ENCODE measurements at places on chromosomes 1 and 21. TPM values are rescaled to one million over a fixed set of nuclear protein-coding genes. Genes with fewer than 3 reads are reported as not detected.

Gene GSTM1
- total RNA-seq: not detected

Gene KAZN
- 27.1 TPM for total RNA-seq

Gene CD34
- total RNA-seq: not detected

Gene KRTAP12-3
- not detected for total RNA-seq

Gene RGS8
- not detected for total RNA-seq

Gene OLFML3
- under 0.01 TPM for total RNA-seq

Gene SPOCD1
- 26.3 TPM for total RNA-seq

Gene CYP4A22
- not detected for total RNA-seq

Gene HSD3B2
- not detected for total RNA-seq

Gene MYOCOS
- not detected for total RNA-seq

Gene APCS
- not detected for total RNA-seq

Gene TMEM183A
- total RNA-seq: 98.4 TPM

Gene FALEC
- total RNA-seq: not detected

Gene CELA2B
- not detected for total RNA-seq

Gene KRTAP12-4
- total RNA-seq: not detected

Gene KLHDC7A
- total RNA-seq: not detected

Gene GJB5
- 54.4 TPM for total RNA-seq

Gene PI4KB
- 51.7 TPM for total RNA-seq

Gene ILDR2
- not detected for total RNA-seq

Gene INSRR
- not detected for total RNA-seq

Gene RYR2
- not detected for total RNA-seq

Gene KRTAP20-4
- total RNA-seq: not detected

Gene SERPINC1
- not detected for total RNA-seq

Gene RGS16
- 7.5 TPM for total RNA-seq

Gene TTLL7
- 1.0 TPM for total RNA-seq

Gene SYPL2
- not detected for total RNA-seq

Gene SDF4
- 124 TPM for total RNA-seq

Gene CAPN8
- 0.14 TPM for total RNA-seq

Gene NPL
- total RNA-seq: 3.8 TPM

Gene TMEM81
- 3.0 TPM for total RNA-seq

Gene ACTL8
- not detected for total RNA-seq

Gene CFAP107
- total RNA-seq: not detected

Gene LEPR
- total RNA-seq: 18.3 TPM

Gene PLEKHN1
- 4.4 TPM for total RNA-seq

Gene CD1E
- total RNA-seq: not detected

Gene NECTIN4
- total RNA-seq: 81.0 TPM

Gene MTARC1
- 5.7 TPM for total RNA-seq

Gene FBXO42
- total RNA-seq: 17.4 TPM

Gene SLC5A9
- total RNA-seq: 0.07 TPM

Gene CCDC185
- total RNA-seq: not detected

Gene S100A2
- 666 TPM for total RNA-seq

Gene TLR5
- 7.9 TPM for total RNA-seq

Gene FMO4
- total RNA-seq: 3.3 TPM

Gene ARHGEF11
- 26.6 TPM for total RNA-seq

Gene IL10
- total RNA-seq: not detected

Gene PRR9
- 2.1 TPM for total RNA-seq

Gene AXDND1
- 0.07 TPM for total RNA-seq
